ENCODE measurements at places on chromosomes 3 and 15. TPM values are rescaled to one million over a fixed set of nuclear protein-coding genes. Genes with fewer than 3 reads are reported as not detected.

Gene HSPBAP1
- 3.8 TPM for total RNA-seq

Gene SAMD7
- not detected for total RNA-seq

Gene MINDY4B
- 0.22 TPM for total RNA-seq

Gene NPAP1
- total RNA-seq = not detected

Gene DAPK2
- 39.0 TPM for total RNA-seq

Gene GMPPB
- 15.1 TPM for total RNA-seq

Gene SLTM
- 47.8 TPM for total RNA-seq

Gene FBXW12
- total RNA-seq = not detected

Gene CCDC32
- 24.1 TPM for total RNA-seq

Gene MCTP2
- 1.0 TPM for total RNA-seq

Gene GOLGA6L7
- not detected for total RNA-seq

Gene TRAIP
- 0.63 TPM for total RNA-seq

Data from left ventricle myocardium inferior (tissue), 1 donor.